ENCODE measurements at places on chromosomes 4 and X.

GRCh38 chrX:15816438-15816809, 26.1 kb downstream of the ZRSR2 start:
- no peak for DNase-seq

GRCh38 chrX:27565992-27566391, 24.2 kb upstream of the DCAF8L2 start:
- DNase-seq, result no peak

DNA sequence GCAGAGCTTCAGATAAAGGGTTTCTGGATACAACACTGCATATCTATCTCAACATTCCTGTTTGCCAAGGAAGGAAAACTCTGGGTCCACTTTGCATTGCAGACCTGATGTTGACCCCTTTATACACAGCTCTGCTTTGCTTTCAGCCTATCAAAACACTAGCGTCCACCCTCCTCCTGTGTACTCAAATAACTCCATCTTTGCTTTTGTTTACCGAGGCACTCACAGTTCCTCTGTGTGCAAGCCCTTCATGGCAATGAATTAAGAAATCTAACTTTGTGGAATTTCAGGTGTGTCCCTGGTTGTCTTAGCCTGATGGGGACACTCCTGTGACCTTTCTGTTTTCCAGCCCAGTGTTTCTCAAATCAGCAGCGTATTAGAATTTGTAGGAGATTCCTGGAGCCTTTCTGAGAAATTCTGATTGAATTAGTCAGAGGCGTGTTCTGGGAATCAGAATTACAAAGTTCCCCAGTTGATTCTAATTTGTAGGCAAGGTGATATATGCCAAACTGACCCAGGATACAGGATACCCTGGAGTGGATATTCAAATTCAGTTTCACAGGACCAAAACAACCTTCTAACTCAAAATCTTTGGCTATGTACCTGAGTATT, 68.6 kb downstream of the DTHD1 start:
- no peak for DNase-seq

GRCh38 chr4:123835831-123836590, 439.4 kb downstream of the SPRY1 start:
- DNase-seq, result no peak

- no peak for DNase-seq
These were observed 395.7 kb downstream of the RAPGEF2 start for GRCh38 chr4:159498446-159499115.

GRCh38 chr4:122479935-122480416, 23.5 kb upstream of the IL2 start:
- DNase-seq, result no peak

- no peak for DNase-seq
These were observed 865.9 kb downstream of the FAT4 start for GRCh38 chr4:126180642-126181041.

DNA sequence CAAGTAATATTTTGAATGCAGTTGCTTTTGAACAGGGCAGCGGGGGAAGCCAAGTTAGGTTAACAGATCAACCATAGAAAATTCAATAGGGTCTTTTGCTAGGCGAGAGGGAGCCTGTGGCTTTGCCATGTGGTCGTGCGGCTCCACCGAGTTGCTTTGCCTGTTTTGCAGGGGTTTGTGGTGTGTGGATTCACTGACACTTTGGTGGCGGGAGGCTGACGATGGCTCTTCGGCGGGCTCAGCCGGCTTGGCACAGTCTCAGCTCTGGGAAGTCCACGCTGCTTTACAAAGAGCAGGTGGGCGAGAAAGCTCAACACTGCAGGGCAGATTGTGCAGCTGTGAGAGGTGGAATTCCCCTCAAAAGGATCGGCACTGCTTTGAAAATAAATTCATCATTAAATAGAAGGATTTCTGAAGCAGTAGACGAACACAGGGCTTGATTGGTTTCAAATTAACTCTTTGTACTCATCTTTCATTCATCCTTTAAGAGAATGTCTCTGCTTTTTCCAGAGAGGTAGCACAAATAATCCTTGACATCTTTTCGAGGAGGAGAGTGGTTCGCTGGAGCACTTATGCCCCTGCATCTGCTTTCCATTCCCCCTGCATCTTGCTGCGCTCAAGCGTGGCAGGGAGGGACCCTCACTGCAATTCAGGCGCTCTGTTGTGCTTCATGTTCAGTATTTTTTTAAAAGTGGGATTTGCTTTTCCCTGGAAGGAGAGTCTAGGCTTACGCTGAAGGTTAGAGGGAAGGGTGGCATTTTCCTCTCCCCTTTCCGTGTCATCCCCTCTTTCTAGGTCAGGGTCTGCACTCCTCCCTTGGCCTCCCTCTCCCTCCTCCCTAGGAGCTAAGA, 201.8 kb upstream of the LEF1 start:
- DNase-seq, result no peak

- no peak for DNase-seq
These were observed 3.1 kb downstream of the ZGRF1 start for GRCh38 chr4:112633477-112634235.

DNA sequence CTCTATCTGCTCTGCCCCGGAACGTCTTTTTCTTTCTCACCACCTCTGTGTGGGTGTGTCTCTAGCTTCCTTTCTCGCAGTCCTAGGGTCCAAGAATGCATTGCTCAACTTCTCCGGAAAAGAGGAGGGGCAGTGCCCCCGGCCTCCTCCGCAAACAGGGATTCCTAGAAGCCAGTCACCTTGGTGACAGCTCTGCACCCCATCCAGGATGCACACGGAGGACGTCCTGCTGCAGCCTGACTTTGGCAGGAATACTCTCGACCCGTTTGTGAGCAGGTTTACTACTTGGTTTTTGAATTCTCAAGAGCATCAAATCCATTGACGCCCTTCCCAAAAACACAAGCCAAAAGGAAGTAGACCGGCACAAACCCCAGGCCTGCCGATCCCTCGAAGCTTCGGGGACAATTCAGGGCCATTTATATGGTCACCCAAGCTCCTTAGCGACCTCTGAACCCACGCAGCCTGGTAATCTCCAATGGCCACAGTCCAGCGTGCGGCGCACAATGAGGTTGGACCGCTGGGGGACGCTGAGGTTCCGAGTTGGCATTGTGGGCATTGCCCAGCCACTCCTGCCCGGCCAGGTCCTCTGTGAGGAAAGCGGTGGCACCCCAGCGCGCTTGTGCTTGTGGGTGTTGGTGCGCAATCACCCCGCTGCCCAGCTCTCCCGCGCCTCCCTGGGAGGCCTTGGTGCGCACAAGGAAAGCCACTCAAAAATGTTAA, 9.8 kb downstream of the NKX3-2 start:
- no peak for DNase-seq

GRCh38 chr4:4260185-4260751, 12.2 kb upstream of the TMEM128 start:
- DNase-seq, result peak; percentile 34

DNA sequence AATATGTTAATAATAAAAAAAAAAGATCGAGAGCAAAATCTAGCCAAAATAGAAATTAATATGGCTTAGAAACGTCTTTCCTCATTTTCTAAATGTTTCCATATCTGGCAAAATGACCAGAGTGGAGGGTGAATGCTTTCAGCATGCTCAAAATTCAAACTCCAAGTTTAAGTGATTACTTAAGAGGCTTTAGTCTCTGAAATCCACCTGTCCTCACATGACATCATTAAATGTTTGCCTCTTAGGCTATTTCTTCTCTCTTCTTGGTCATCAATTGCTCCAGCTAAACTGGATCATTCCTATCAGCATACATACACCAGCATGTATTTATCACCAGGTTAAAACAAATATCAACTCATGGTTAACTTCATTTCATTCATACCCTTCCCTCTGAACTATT, 54.5 kb upstream of the ATXN3L start:
- DNase-seq, result no peak

GRCh38 chrX:154409222-154409871, at the start of gene DNASE1L1:
Gene DNASE1L1 (minus strand): TSS chrX:154409254. CDS start chrX:154405568, 3,686 bp downstream.
- DNase-seq, result peak; percentile 42

- DNase-seq, result no peak
These were observed 19.0 kb downstream of the GAB3 start for GRCh38 chrX:154731881-154732280.

- no peak for DNase-seq
These were observed 54.5 kb downstream of the FAM184B start for GRCh38 chr4:17726911-17727310.

DNA sequence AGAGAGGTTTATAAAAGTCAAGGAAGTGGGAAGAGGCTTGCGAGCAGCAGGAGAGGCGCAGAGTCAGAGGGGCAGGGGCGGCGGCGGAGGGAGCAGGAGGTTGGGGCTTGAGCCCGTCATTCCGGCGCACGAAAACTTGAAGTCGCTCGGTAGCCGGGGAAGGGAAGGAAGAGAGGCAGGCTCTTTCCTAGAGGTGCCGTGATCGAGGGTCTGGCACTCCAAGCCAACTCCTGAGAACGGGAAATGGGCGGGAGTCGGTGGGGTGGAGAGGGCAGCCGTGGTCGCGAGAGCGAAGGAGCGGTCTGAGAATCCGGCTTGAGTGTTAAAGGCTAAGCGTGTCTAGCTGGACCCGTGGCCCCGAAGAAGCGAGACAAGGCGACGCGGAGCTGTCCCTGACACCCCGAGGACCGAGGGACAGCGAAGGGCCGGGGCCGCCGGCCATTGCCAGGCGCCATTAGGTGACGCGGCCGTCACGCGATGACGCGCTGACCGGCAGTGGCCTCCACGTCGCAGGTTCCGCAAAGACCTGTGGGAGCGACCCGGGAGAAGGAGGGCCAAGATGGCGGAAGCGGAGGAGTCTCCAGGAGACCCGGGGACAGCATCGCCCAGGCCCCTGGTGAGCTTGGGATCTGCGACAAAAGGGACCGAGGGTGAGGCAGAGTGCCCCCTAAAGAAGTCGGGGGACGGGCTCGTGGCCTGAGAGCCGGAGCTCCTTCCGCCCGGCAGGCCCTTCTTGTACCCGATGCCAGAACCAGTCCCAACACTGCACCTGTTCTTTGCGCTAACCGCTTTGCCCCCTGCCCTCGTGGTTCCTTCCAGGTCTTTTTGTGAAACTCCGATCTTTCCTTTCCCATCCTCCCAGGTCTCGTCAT, at the start of gene YIPF6:
YIPF6 (plus strand) TSS at position 544 of the 872 bp plus-strand sequence; CDS start at position 560, 16 bp downstream.
- peak; percentile 61 for DNase-seq

- DNase-seq, result no peak
These were observed 82.4 kb downstream of the RAP1GDS1 start for GRCh38 chr4:98343626-98344025.

- no peak for DNase-seq
These were observed 29.6 kb downstream of the TEX11 start for GRCh38 chrX:70878902-70879301.

- DNase-seq, result no peak
These were observed 169.5 kb downstream of the TLL1 start for GRCh38 chr4:166042510-166043055.

GRCh38 chrX:39196192-39197102, 395.2 kb downstream of the MID1IP1 start:
- peak; percentile 0 for DNase-seq

- no peak for DNase-seq
These were observed 8.6 kb upstream of the UBQLN2 start for GRCh38 chrX:56554870-56555269.

GRCh38 chr4:5133201-5133600, 81.9 kb downstream of the STK32B start:
- DNase-seq, result no peak

GRCh38 chr4:2923141-2923551, 40.1 kb downstream of the NOP14 start:
- DNase-seq, result no peak

GRCh38 chr4:7092026-7092425, 24.2 kb upstream of the GRPEL1 start:
- no peak for DNase-seq

- DNase-seq, result no peak
These were observed 4.4 kb upstream of the ADH1C start for GRCh38 chr4:99356992-99357391.

DNA sequence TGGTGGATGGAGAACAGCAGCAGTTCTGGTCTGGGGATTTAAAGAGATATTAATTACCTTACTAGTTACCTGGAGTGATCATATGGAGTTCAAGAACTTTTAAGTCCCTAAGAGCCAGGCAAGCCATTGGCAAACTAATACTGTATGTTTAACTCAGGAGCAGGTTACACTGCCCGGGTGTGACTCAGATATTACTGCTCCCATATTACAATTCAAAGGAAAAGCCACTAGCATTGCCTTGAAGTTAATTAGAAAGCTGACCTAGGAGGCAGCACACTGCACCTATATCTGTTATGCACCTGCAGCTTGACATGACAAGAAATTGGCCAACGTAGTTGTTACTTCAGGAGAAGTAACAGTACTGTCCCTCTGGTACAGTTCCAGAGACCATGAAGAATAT, 47.2 kb downstream of the GRK4 start:
- DNase-seq, result no peak

DNA sequence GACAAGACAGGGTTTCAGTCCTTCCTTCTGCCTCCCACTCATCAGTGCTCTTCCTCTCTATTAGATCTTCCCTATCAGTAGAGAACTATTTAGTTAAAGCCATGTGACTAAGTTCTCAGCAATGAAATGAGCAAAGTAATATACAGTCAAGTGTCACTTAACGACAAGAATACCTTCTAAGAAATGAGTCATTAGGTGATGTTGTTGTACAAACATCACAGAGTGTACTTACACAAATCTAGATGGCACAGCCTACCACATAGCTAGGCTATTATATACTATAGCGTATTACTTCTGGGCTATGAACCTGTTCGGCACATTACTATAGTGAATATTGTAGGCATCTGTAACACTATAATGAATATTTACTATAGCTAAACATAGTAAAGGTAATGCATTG, 71.3 kb downstream of the POU4F2 start:
- no peak for DNase-seq

GRCh38 chr4:128600996-128601871, 208.3 kb upstream of the JADE1 start:
- DNase-seq, result peak; percentile 55

DNA sequence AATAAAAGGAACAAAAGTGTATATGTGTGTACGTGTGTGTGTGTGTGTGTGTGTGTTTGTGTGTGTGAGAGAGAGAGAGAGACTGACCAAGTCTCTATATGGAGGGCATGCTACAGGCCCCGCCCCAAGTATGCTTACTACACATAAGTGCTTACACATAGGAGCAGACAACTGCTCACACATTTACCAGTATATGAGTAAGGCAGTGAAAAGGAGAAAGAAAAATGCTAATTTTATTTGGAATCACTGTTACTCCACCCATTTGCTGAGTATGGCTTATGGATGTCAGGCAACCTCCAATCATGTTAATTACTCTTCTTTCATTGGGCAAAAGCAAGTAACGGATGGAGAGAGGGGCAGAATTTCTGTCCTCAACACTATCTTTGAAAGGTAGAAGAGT, 107.6 kb upstream of the STK26 start:
- no peak for DNase-seq

GRCh38 chr4:21543514-21543913, 405.1 kb downstream of the KCNIP4 start:
- no peak for DNase-seq

DNA sequence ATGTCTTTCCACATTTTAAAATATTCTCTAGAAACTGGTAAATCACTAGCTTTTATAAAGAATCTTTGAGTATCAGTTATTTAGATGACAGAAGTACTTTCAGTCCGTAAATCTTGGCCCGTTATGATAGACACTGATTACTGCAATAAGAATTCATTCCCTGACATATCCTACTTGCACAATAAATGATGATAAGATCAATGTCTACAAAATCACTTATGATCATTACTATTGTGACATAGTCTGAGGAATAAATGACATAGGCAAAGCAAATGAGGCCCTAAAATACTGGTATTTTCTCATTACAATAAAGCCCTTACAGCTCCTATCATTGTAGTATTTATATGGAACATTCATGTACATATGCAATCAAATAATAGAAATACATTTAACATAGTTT, 6.6 kb upstream of the PDCL2 start:
- no peak for DNase-seq

GRCh38 chr4:11497972-11498371, 69.3 kb upstream of the HS3ST1 start:
- DNase-seq, result no peak

GRCh38 chr4:8439914-8440491, 520 bp downstream of the ACOX3 start:
- no peak for DNase-seq

Measured in H54 (cell line).